ENCODE measurements at places on chromosomes 3 and 15.

GRCh38 chr15:63499611-63500010, 4.8 kb upstream of the USP3 start:
- no peak for DNase-seq

DNA sequence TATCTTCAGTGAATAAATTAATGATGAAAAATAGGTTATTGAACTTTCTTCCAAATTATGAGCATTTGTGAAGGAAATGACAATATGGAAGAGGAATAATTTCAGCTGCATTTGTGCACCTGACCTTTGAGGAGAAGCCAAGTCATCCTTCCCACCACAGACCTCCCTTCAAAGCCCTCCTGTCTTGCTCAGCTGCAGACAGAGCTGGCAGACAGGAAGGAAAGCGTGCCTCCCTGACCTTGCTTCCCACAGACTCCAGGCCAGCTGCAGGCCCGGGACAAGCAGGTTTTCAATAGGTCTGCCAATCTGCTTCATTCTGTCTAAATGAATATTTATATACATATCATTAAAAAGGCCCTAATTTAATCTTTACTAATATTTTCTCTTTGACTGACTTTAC, 152.9 kb upstream of the RBMS3 start:
- no peak for DNase-seq

DNA sequence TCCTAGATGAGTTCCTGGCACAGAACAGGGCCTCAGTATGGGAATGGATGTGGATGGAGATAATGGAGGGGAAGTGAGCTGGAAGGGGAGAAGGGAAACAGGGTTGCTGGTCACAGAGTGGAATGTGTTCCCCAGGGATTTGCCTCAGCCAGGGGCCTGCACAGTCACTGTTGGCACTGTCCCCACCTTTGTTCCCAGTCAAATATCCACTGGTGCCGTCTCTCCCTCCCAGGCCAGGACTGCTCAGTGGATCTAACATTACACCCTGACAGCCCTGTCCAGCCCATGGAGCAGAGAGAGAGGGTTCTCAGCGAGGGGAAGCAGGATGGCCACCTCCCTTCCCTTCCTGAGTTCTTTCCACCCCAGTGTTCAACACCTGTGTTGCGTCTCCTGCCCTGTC, 1.5 kb upstream of the PPP1R2 start:
- DNase-seq: no peak

- no peak for DNase-seq
Measured at GRCh38 chr15:80580536-80581260, 114.4 kb upstream of the ABHD17C start.

- DNase-seq: no peak
Measured at GRCh38 chr3:15495461-15496340, 25.8 kb downstream of the COLQ start.

DNA sequence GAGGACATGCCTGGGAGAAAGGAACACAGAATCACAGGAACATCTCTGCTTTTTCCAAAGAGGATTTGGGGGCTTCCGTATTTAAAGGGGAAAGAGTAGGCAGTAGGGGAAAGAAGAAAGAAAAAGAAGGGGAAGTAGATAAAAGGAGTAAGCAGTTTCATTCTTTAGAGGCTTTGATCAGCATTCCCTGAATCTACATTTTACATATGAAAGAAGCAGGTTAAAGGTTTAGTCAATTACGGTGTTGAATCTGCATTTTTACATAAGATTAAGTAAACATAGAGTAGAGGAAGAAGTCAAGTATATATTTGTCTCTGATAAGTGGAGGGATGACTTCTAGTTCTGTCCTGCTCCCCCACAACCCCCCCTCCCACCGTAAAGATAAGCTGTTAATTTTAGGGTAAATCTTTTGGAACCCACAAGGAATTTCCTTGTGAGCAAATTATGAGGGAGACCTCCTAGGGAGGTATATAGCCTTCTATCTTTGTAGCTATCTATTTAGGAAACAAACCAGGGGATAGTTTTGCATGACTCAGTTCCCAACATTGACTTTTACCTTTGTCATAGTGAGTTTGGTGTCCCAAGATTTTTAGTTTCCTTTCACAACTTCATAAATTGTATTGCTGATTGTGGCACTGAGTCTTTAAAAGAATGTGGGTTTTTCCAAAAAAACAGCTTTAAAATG, 8.7 kb upstream of the P2RY12 start:
- DNase-seq: no peak

- DNase-seq: no peak
Measured at GRCh38 chr3:102156426-102156825, 278.4 kb upstream of the ZPLD1 start.

GRCh38 chr3:51671734-51672475, 853 bp downstream of the TEX264 start:
- peak; percentile 82 for DNase-seq

DNA sequence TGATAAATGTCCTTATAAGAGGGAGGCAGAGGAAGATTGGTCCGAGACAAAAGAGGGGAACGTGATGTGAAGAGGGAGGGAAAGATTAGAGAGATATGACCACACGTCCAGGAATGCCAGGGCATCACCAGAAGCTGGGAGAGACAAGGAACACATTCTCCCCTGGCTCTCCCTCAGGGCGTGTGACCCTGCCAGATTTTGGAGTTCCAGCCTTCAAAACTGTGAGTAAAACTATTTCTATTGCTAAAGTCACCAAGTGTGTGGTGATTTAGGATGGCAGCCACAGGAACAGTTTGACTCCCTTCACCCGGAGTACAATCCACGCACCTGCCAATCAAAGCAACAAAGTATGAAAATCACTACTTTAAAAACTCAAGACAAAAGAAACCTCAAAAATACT, 32.1 kb upstream of the TJP1 start:
- no peak for DNase-seq

GRCh38 chr3:29764041-29764440, 483.2 kb downstream of the RBMS3 start:
- DNase-seq: no peak

DNA sequence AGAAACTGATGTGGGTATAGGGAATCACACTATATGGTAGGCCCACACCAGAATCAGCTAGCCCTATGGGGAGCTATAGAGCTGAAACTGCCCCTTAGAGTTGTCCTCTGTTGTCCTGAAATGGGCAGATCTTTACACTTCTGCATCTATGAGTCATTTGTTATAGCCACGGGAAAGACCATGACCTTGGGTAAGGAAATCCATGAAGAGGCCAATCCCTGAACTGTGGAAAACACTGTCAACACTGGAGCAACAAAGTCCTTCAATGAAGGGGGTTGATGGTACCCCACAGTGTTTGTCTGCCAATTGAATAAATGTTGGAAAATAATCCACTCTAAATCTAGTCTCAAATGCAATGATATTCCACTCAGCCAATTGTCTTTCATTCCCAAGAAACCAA, 5.2 kb upstream of the CD200R1 start:
- no peak for DNase-seq

DNA sequence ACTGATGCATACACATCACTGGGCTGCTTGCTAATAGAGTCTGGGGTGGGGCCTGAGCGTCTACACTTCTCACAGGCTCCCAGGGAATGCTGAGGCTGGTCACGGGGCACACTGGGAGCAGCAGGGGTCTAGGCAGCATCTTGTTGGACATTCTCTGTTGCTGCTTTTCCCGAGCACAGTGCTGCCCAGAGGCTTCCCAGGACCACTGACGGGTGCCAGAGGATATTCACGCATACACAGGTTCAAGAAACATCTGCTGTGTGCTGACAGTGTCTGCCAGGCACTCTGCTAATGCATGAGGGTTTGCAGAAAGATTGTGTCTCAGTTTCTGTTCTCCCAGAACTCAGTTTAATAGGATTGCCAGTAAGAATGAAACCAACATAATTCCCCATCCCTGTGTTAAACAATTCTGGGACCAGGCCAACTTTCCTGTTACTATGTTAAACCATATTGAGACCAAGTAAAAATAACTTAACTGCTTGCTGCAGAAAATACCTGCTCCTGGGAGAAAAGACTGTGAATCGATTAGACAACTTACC, 23.9 kb upstream of the BCL2L10 start:
- no peak for DNase-seq

DNA sequence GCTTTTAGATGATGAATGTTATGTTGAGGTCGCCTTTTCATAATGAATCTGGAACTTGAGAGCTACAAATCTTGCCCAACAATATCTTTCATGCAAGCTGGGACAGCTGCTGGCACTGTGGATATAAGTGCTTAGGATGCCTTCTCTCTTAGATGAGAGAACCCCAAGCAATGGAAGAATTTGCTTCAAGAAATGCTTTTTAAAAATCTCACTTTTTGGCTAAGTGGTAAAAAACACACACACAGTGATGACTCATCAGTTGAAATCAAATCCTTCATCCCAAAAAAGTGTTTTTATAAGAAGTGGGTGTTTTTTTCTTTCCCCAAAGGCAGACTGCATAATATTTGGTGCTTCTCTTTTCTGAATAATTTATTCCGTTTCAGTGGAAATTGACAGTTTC, 38.4 kb upstream of the GALNT15 start:
- DNase-seq: no peak

DNA sequence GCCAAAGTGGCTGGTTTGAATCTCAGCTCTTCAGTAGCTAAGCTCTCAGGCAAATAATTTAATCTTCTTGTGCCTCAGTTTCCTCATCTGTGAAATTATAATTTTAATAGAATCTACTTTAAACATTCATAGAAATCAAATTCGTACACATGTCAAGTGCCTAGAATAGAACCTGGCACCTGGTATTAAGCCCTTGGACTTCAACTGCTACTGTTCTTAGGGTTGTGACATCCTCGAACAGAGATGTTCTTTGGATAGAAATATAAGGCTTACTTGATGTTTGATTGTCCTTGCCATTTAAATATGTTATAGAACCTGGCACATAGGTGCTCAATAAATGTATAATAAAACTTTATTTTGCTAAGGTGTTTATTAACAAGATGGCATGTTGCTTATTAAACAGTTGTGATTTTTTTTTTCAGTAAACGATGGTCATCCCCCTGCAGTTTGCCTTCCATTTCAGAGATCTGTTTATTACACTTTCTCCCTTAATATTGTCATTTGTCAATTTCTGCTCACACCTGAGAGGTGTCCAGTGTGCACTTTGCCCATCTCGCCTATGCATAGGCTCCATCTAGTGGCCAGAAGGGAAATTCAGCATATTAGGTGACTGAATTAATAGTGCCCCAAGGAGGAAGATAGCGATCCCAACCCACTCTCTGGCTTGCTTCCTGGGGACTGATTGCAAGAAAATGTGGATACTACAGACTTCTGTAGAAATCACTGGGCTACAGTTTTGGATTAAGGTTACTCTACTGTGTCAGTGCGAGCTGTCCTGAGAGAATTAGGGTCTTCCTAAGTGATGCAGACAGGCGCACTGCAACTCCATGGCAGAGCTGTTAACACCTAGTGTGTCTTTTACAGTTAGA, 10.7 kb downstream of the IGF1R start:
- DNase-seq: peak; percentile 83

GRCh38 chr3:65210026-65210814, 522.4 kb upstream of the ADAMTS9 start:
- DNase-seq: no peak

GRCh38 chr15:69892351-69892750, 205.4 kb downstream of the TLE3 start:
- DNase-seq: no peak

GRCh38 chr3:55373423-55373822, 113.7 kb downstream of the WNT5A start:
- no peak for DNase-seq

DNA sequence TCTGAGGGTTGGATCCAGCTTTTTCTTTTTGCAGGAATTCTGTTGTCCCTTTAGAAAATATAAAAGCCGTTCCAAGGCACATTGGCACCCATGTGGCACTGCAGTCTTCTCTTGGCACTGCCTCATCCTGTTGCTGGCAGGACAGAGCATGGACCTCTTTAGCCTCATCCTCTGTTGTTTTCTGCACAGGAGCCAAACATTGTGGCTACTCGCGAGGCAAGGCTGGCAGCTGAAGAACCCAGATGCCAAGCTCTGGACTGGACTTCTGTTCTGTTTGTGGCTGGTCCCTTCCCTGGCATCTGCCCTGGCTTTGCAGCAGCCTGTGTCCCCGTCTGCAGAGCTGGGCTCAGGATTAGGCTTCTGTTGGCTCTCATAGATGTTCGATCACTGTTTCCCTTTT, 224.7 kb upstream of the TBC1D5 start:
- DNase-seq: no peak

GRCh38 chr3:62569609-62570008, 196.3 kb upstream of the FEZF2 start:
- DNase-seq: no peak

Measured in RPMI8226 (cell line).